ENCODE measurements at places on chromosomes 6 and 20.
A peak's percentile ranks its signal among the peaks of the same experiment; 100 is the strongest.

- DNase-seq, result no peak
Observed at GRCh38 chr20:61694682-61695081, 371.0 kb downstream of the TAF4 start.

DNA sequence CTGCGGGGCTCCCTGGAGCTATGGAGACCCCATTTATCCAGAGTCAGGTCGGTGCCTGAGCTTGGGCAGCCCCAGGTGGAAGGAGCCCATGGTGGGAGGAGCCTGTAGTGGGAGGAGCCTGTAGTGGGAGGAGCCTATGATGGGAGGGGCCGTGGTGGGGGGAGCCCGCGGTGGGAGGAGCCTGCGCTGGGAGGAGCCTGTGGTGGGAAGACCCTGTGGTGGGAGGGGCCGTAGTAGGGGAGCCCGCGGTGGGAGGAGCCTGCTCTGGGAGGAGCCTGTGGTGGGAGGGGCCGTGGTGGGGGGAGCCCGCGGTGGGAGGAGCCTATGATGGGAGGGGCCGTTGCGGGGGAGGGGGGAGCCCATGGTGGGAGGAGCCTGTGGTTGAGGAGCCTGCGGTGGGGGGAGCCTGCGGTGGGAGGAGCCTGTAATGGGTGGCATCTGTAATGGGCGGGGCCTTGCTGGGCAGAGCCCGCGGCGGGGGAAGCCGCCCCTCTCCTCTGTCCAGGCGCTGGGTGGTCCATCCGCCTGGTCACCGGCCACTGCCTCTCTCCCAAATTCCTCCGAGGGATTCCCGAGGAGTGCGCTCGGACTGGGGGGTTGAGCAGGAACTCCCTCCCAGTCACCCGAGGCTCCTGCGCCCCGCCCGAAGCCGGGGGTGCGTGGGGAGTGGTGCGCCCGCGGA lies 567 bp upstream of the FNDC11 start:
- peak; percentile 52 for DNase-seq

DNA sequence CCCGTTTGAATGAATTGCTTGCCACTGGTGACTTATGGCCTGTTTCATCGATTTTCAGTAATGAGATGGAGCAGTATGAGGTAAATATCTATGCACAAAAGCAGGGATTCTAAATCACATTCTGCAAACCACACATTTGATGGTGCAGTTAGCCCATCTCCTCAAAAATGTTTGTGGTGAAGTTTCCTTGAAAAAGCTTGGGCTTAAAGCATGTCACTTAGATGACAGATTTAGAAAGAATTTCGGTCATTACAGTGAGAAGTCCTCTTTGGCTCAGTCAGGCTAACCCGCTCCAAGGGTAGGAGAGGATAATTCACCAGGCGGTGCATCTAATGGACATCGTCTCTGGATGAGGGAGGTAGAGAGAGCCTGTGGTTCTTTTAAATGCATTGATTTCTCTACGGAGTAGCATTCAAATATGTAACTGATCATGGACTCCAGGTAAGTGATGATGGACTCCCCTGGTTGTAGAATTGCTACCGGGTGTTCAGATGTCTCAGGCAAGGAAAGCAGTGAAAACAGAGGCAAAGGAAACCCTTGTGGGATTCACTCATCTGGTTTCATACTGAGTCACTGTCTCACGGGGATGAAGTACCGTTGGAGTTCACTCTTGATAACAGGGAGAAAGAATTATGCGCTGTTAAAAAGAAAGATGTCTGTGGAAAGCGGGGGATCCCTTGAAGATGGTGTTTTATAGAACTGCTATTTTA lies 65.3 kb downstream of the AIG1 start:
- no peak for DNase-seq

GRCh38 chr20:42588847-42589246 lies 600.9 kb downstream of the PTPRT start:
- DNase-seq, result no peak

GRCh38 chr20:42190084-42190483 lies 571.9 kb upstream of the CHD6 start:
- DNase-seq, result no peak

DNA sequence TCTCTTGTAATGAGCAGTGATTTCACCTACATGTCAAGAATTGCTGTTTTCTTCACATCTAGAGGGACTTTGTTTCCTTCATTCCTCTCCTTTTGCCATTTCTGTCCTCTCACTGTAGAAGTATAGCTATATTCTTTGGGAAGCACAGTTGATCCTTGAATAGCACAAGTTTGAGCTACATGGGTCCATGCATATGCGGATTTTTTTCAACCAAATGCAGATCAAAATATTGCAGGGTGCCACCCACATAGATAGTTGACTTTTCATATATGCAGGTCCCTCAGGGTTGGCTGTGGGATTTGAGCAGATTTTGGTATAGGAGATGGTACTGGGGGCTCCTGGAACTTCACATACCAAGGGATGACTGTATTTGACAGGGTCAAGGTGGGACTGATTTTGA lies 41.1 kb downstream of the BLTP3A start:
- no peak for DNase-seq

- no peak for DNase-seq
Observed at GRCh38 chr20:58086763-58087561, 141.5 kb downstream of the ANKRD60 start.

GRCh38 chr6:2589171-2589661 lies 161.5 kb downstream of the MYLK4 start:
- no peak for DNase-seq

DNA sequence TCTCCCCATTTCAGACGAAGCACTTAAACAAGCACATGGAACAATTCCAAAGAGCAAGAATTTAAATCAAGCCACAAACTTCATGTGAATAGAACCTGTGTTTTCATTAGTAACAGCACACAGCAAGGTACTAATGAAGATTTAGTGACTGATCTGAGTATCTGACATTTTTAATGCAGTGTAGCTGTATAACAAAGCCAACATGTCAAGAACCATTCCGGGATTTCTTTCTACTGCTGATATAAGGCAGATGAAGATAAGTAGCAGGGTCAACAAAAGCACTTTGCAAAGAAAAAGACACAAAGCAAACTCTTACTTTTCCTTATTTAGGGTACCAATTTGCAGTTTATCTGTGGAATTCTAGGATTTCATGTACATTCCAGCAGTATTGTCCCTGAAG lies 11.3 kb downstream of the SLC17A5 start:
- DNase-seq, result no peak

DNA sequence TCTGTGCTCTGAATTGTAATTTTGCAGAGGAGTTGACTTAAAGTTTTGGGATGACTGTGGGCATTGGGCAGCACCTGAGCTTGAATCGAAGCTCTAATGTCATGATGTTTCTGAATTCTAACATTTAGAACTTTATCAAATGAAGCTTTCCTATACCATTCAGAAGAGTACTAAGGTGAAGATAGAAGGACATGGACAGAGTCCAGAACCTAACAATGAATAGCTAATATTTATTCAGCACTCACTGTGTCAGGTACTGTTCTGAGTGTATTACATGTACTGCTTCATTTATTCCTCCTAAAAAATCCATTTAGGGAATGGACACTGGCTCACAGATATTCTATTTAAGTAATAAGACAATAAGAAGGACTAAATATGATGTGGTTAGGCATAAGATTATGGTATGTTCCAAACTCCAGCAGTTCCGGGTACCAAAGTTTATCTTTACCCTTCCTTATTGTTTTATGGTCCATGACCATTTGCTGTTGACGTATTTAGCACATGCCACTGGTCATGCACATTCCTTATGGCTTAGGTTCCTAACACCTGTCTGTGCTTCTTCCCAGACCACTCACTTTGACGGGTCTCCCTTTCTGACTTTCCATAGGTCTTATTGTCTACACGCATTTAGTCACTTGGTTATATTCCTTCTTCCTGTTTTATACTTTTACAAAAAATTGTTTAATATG lies 20.3 kb downstream of the BCKDHB start:
- no peak for DNase-seq

DNA sequence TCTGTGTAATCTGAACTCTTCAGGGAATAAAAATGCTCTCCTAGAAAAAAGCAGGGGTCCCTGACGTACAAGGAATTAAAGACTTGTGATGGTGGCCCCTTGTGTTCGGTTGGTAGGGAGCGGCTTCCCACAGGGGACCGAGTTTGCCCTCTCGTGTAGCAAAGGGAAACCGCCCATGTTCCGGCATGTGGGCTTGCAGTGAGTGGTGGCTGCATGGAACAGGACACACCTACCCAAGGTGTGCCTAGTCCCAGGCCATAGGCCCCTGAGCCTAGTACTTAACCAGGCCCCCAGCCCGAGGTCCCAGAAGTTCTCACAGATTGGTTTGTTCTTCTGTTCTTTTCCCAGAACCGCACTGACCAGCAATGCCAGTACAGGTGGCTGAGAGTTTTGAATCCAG lies 15.5 kb downstream of the MYBL2 start:
- no peak for DNase-seq

GRCh38 chr6:105994118-105994590 lies 92.0 kb upstream of the PRDM1 start:
- no peak for DNase-seq

GRCh38 chr20:54491506-54491905 lies 16.1 kb downstream of the DOK5 start:
- DNase-seq, result no peak

Data from esophagus squamous epithelium (tissue), 5 donors.